Fibroblast of skin of abdomen (primary cell): ENCODE measurements at places on chromosomes 1 and 21.

GRCh38 chr1:207750631-207751305 is 1.1 kb upstream of the CD46 start:
- no peak for DNase-seq

- no peak for DNase-seq
Observed at GRCh38 chr1:27363766-27364695, 2.7 kb downstream of the MAP3K6 start.

DNA sequence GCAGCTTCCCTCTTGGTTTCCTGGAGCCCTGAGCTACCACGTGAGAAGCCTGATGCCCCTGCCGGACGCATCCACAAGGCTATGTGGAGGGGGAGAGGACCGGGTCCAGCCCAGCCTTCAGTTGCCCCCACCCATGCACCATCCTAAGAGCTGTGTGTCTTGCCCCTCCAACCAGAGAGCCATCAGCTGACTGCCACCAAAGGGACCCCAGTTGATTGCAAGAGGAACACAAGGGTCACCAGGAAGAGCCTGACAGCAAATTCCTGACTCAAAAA is 81.5 kb downstream of the GLIS1 start:
- no peak for DNase-seq

DNA sequence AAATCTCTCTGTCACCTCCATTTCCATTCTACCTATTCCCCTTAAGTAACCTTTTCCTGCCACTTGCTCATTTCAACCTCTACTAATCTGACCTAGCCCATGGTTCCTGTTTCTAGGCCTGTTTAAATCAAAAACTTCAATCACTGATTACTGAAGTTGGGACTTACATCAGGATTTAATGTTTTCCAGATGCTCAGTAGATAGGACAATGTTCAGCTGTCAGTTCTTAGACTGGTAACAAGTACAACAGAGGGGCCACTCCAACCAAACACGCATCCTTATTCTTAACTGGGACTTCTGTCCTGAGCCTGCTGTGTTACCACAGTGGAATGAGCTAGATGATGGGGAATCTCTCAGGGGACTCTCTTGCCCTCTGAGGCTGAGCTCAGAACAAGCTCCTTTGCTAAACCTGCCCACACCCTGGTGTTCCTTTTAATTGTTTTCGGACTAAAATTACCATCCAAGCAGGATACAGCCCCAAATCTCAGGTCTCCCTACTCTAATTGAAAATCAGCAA is 974.6 kb downstream of the TTLL7 start:
- DNase-seq, result no peak

DNA sequence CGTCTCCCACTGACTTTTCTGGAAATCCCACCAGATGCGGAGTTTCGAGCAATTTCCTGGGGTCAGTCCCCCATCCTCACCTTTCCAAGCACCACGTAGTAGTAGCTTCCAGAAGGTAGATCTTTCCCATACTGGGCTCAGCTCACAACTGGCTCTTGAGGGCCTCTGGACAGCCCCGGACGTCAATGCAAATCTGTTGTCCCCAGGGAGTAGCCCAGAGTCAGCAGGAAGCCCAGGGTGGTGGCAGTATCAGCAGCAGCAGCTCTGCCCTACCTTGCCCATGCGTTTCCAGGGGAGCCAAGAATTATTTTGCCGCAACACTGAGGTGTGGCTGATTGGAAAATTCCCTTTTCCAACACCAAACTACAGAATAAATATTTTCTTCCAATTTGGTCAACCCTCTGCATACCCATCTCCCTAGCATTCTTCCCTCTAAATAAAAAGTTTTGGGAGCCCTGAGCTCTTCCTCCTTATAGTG is 70.3 kb downstream of the CD46 start:
- DNase-seq, result no peak

DNA sequence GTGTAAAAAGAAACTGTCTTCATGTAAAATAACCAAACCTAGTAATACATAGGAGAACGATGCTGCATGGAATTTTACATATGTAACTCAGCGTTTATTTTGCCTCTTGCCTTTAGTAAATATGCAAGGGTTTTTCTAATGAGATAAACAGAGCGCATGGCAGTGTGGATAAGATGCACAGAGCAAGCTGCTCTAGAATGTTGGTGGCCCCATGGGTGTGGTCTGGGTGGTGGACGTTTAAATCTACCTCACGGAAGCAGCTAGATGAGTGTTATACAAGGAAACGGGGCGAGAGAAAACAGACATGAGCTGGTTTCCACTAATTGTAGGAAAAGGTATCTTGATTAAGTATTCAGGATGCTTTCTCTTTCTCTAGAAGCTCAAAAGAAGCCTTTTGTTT is 205.9 kb downstream of the DSCAM start:
- no peak for DNase-seq

DNA sequence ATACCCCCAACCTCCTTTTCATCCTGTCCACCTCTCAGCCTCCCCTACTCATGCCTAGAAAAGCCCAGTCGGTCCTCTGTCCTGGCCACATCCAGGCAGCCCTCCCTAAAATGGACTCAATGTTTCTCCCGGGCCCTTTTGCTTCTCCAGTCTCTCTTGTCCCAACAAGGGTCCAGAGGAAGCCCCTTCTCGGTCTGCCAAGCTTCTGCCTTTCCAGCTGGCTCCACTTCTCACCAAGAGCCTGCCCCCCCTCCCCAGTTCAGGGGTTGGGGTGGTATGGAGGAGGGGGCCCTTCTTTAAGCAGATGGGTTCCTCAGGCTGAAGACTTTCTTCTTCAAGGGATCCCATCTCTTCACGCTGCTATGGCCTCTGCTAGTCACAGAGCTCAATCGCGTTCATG is 23.9 kb downstream of the RAB7B start:
- DNase-seq, result no peak

GRCh38 chr21:27277110-27277509 is 310.2 kb upstream of the ADAMTS5 start:
- peak; percentile 73 for DNase-seq

DNA sequence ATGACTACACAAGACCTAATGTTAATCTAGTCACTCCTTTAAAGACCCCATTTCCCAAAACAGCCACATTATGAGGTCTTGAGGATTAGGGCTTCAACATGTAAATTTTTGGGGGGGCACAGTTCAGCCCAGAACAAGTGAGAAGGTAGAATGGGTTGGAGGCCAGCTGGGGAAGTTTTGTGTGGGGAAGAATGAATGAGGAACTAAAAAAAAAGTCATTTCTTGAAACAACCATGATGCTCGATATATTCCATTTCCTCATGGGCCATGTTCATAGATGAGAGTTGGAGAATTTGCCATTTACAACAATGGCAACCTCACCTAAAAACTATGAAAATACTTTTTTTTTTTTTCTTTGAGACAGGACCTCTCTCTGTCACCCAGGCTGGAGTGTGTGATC is 14.5 kb downstream of the NLRP3 start:
- DNase-seq, result no peak

DNA sequence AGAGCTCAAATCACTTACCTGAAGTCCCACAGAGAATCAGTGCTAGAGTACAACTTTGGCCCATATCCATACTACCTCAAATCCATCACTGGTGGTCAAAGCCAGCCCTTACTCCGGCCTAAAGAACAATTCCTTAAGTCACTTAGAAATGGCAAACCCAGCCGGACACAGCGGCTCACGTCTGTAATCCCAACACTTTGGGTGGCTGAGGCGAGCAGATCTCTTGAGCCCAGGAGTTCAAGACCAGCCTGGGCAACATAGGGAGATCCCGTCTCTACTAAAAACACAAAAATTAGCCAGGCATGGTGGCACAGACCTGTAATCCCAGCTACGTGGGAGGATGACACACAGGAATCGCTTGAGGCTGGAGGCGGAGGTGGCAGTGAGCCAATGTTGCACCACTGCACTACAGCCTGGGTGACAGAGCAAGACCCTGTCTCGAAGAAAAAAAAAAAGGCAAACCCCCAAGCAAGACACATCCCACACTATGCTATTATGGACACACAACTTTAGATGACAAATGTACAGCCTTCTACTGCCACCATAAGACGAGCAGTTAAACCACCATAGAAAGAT is 24.0 kb downstream of the NPHP4 start:
- no peak for DNase-seq

- DNase-seq, result no peak
Observed at GRCh38 chr1:223717123-223717522, 4.8 kb downstream of the CAPN2 start.

DNA sequence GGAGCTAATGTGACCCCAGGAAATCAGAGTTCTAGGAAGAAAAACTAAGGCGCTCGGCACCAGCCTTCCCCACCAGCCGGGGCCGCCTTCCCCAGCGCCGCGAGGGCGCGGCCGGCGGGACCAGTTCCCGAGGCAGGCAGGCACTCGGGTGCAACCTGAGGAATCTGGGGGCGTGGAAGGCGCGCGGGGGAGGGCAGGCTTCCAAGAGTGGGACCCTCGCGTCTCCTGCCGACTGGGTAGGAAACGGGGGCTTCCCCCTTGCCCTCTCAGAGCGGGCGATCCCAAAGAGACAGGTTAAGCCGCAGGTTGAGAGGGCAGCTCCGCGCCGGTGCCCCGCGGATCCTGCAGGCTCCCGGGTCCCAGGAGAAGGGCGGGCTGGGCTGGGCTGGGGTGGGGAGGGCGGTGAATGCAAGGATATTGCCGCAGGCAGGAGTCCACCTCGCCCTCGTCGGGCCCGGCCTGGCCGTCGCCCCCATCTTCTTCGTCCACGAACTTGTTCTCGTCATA is 431 bp downstream of the ARPC5 start:
- peak; percentile 34 for DNase-seq

DNA sequence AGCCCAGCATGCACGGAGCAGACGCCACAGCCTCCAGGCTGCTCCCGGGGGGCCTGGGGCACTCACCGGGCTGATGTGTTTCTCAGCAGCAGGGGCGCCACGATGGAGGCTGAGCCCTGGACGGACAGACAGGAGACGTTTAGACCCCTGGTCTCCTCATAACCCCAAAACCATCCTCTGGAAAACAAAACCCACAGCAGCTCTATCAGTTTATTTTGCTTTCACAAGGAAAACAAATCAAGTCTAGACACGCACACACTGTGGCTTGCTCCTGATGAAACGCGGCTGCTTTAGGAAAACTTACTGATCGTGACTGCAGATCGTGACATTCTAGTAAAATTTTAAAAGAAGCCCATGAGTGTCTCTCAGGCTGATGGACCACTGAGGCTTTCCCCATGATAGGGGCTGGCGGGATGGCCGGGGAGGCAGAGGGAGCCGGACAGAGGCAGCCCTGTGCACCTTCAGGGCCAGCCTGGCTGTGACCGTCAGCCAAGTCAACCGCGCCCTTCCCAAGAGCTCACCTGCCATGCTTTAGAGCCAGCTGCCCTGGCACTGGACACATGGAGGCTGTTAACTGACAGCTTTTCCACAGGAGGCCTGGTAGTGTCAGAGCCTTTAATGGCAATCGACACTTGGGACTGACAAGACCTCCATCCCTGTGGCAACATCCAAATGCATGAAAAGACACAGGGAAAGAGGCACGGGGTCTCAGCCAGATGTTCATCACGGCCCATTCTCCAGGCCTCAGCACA is 5.2 kb downstream of the POFUT2 start:
- DNase-seq, result no peak

GRCh38 chr21:18023157-18023556 is 204.0 kb upstream of the C21orf91 start:
- DNase-seq, result no peak

- peak; percentile 83 for DNase-seq
Observed at GRCh38 chr21:38531591-38531990, 33.3 kb upstream of the ERG start.

- DNase-seq, result peak; percentile 12
Observed at GRCh38 chr1:66690666-66691381, 61.4 kb upstream of the DYNLT5 start.

DNA sequence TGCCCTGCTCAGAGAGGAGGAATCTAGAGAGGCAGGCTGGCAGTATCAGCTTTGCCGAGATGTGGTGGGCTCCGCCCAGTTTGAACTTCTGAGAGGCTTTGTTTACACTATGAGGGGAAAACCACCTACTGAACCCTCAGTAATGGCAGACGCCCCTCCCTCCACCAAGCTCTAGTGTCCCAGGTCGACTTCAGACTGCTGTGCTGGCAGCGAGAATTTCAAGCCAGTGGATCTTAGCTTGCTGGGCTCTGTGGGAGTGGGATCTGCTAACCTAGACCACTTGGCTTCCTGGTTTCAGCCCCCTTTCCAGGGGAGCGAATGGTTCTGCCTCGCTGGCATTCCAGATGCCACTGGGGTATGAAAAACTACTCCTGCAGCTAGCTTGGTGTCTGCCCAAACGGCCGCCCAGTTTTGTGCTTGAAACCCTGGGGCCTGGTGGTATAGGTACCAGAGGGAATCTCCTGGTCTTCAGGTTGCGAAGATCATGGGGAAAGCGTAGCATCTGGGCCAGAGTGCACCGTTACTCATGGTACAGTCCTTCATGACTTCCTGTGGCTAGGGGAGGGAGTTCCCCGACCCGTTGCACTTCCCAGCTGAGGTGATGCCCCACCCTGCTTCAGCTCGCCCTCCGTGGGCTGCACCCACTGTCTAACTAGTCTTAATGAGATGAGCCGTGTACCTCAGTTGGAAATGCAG is 43.6 kb downstream of the C21orf91 start:
- DNase-seq, result no peak
